ENCODE measurements at places on chromosomes 1 and 21.

DNA sequence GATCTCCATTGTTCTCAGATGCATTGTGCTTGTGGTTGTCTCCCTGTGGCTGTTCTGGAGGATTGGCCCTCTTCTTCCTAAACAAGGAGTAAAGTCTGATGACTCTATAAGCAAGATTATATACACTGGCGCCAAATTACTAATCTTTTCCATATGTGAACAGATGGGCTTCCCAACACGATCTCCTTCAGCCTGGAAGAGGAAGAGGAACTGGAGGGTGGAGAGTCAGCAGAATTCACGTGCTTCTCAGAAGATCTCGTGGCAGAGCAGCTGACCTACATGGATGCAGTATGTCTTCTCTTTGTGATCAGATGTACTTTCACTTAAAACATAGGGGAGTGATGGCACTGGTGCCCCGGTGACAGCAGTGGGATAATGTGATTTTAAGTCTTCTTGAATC, 78.7 kb downstream of the RGL1 start:
- no peak for DNase-seq

DNA sequence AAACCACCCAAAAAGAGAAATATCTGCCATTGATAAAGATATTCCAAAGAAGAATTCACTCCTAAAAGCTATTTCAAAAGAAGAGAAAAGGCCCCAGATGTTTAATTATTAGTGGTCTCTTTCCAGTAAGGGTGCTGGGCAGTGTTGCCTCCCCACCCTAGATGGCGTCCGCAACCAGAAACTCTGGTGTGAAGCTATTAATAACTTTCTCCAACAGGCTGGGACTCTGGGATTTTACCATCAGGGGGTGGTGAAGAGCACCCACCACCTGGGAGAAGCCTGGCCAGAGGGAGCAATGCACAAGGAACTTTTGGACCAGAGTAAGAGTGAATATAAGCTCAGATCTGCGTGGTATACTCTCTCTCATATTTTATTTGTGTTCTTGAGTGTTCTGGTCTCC, 115.4 kb upstream of the TIAM1 start:
- no peak for DNase-seq

DNA sequence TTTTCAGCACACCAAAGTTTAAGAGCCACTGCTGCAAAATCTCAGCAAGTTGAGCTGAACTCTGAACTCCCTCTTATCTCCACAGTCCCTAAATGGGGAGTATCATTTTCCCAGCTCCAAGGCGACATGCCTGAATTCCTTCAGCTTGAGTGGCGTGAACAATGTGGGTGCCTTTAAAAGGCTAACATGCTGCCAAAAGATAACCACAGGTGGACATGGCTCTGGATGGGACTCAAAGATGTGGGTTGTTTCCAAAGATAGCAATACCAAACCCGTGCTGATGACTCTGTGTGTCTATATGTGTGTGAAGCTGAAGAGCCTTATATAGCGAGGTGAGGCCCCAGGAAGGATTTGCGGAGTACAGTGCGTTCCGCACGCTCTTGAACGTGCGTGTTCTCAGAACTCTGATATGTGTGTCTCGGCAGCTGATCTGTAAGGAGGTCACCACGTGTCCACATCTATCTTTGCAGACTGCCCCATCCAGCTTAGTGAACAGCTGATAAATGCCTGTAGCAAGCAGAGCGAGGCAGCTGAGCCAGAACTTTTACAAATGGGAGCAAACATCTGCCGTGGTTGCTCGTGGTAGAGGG, 189.2 kb downstream of the DYRK1A start:
- no peak for DNase-seq

GRCh38 chr1:163570071-163570470, 248.3 kb downstream of the NUF2 start:
- no peak for DNase-seq

GRCh38 chr1:193437785-193438184, 251.4 kb upstream of the B3GALT2 start:
- no peak for DNase-seq

DNA sequence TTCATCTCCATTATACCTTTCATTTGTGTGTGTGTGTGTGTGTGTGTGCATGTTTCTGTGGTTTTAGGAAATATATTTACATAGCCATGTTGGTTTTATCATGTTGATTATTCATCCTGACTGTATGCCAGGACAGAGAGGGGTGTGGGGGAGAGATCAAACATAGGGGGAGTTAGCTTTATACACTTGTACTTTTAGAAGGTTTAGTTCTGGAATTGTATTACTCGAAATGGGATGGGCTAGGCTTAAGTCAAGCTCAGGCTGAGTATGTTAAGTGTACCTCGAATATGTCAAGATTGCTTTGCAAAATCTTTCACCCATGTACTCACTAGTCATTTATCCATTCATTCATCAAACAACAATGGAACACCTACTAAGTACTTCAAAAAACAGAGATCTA, 123.3 kb downstream of the HMCN1 start:
- DNase-seq, result no peak

- no peak for DNase-seq
Measured at GRCh38 chr1:221961532-221962292, 219.8 kb upstream of the DUSP10 start.

DNA sequence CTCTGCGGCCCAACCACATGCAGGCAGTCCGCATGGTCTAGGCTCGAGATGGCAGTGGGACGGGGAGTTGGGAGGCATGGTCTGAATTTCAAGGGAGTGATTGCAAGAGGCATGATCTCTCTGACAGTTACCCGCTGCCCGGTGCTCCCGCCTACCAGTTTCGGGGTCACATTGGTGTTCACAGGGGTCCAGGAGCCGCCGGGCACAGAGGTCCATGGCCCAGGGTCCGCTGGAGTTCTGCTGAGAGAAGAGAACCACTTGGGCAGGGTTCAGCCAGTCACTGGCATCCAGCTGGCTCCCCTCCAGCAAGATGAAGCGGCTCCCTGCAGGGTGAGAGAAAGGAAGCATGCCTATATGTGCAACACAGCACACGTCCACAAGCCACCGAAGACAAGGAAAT, 141.3 kb downstream of the ASTN1 start:
- no peak for DNase-seq

GRCh38 chr1:156522443-156522970, 21.9 kb upstream of the MEF2D start:
- no peak for DNase-seq

DNA sequence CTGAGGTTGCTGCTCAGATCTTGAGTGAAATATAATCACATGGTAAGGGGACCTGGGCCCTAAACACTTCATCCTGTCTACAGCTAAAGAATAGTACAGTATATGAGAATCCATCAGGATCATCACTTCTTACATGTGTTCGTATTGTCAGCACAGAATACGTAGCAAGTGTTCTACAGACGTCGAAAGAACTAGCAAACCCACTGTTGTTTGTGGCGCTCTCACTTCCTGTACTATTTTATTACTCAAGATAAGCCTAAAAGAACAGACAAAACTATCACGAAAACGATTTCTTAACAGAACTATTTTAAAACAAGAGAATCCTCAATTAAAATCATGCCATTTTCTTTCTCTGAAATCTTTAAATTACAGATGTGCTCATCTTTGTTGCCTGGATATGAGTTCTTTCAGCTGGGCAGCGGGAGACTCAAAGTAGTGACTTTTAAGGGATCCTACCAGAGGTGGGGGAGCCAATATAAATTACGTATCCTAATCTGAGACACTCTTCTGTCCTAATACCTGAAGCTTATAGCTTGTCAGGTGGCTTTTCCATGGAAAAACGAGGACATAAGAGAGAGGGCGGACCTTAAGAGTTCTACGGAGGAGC, 724 bp downstream of the ST7L start:
- no peak for DNase-seq

GRCh38 chr1:236862615-236863211, 67.6 kb downstream of the MTR start:
- no peak for DNase-seq

GRCh38 chr1:192726820-192727504, 81.9 kb upstream of the RGS2 start:
- DNase-seq, result no peak

DNA sequence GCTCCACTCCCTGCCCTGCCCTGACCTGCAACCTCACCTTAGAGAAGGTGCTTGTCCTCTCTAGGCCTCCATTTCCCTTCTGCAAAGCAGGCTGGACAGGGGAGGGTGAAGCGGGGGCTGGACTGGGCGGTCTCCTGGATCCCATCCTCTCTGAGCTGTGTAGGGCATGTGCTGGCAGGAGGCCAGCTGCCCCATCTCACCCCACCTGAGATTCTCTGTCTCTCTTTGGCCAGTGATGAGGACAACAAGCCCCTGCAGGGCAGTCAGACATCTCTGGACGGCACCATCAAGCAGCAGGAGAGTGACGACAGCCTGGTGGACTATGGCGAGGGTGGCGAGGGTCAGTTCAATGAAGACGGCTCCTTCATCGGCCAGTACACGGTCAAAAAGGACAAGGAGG, 26.9 kb upstream of the CNTN2 start:
- no peak for DNase-seq

- no peak for DNase-seq
Measured at GRCh38 chr1:154453161-154453560, 48.0 kb downstream of the IL6R start.

GRCh38 chr1:39102537-39103327, 76.6 kb downstream of the NDUFS5 start:
- DNase-seq, result no peak

DNA sequence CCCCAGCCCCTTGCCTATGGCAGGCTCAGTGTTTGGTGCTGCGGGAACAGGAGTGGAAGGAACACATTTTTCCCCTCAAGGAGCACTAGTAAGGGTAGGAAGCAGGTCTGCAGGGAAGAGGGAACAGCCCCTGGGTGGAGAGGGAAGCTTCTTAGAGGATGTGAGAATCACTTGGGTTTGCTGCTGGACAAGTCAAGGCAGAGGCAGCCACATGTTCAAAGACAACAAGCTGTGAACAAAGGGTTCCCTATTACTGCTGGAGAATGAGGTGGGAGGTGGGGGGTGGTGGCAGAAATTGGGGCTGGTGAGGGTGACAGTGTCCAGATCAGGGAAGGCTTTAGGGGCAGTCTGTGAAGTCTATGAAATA, 24.8 kb upstream of the CITED4 start:
- DNase-seq, result no peak
